CD4-positive, alpha-beta T cell treated with Interleukin-17A for 1 hour (primary cell): ENCODE measurements at places on chromosomes 16 and 17.
A peak's percentile ranks its signal among the peaks of the same experiment; 100 is the strongest.

DNA sequence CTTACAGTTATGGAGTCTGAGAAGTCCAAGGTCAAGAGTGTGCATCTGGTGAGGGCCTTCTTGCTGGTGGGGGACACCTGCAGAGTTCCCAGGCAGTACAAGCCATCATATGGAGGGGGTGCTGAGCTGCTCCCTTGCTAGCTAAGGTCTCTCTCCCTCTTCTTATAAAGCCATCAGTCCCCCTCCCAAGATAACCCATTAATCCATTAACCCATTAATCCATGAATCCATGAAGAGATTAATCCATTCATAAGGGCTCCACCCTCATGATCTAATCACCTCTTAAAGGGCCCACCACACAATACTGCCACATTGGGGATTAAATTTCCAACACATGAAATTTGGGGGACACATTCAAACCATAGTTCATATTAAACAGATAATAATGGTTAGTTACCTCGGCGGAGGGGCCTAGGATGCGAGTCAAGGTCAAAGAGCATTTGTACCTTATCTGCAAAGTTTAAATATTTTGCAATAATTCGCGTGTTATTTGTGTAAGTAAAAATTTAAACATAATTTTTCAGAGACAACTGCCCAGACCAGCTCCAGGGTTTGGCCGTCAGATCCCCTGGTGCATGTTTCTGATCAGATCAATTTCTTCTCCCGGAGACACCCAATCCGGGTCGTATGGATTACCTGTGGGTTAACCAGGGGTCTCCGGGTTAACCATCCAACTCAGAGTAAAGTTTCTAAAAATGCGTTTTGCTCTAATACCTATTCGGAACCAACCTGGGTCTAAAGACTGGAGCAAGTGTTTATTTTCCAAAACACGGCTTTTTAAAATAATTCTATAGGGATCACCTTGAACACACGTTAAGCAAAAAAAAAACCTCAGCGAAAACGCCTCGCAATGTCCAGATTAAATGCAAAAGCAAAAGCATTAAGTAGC lies 740 bp upstream of the POLR3E start:
- no peak for DNase-seq

GRCh38 chr17:5583426-5584382 lies 605 bp downstream of the NLRP1 start:
- DNase-seq = peak; percentile 23

- no peak for DNase-seq
Observed at GRCh38 chr16:86500708-86501510, 9.4 kb upstream of the FOXF1 start.

DNA sequence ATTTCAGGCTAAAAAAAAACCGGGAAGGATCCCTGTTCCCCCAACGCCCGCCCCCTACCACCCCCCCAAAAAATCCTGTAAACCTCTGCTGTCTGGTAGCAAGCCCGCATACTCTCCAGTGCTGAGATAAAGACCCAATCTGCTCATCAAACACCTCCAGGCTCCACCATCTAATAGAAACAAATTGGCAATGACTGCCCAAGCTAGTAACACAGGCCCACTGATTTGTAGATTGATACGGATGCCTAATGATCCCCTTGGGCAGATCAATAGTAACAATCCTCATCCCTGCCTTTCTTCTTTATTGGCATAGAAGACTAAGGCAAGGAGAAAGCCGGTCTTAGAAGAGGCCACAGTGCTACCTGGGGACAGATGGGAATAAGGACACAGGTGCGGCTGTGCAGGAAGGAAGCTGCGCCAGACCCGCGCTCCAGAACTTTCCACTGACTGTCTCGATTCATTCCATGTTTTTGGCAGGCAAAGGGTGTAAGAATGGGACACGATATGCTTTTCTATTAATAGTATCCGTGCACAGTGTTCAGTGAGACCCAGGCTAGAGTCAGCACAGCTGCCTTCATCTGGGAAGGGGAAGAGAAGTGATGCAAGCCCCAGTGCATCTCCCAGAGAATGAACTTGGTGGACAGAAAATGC lies 407.6 kb upstream of the PSMD7 start:
- DNase-seq = no peak

DNA sequence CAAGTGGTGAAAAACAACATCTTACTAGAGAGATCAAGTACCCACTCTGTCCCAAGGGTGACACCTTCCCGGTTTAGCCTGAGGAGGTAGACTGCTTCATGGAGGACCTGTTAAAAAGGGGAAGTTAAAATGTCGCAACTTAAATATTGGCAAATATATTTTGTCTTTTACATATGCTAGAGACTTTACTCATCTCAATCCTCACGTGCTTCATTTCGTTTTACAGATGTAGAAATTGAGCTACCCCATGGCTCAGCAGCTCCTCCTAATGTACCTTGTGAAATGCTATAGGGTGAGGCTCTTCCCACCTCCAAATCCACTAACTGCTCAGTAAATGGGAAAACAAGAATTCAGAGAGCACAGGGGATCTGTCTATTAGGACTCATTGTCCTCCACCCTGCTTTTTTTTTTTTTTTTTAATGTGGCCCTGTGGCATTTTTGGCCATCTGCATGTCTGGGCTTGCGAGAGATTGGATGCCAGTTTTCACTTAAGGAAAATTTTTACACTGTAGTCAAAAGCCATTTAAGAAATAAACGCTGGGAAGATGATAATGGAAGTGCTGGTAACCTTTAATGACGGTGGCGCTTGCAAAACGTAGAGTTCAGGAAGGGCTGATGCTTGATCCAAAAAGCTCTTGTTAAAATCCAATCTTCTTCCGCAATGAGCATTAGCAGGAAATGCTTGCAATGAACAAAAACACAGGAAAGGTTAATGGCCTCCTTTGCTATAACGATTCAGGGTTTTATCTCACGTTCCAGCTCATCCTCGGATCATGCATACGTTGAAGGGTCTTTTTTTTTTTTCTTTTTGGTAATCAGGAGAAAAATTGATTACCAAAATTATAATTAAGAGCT lies 39.8 kb downstream of the HSBP1 start:
- no peak for DNase-seq

DNA sequence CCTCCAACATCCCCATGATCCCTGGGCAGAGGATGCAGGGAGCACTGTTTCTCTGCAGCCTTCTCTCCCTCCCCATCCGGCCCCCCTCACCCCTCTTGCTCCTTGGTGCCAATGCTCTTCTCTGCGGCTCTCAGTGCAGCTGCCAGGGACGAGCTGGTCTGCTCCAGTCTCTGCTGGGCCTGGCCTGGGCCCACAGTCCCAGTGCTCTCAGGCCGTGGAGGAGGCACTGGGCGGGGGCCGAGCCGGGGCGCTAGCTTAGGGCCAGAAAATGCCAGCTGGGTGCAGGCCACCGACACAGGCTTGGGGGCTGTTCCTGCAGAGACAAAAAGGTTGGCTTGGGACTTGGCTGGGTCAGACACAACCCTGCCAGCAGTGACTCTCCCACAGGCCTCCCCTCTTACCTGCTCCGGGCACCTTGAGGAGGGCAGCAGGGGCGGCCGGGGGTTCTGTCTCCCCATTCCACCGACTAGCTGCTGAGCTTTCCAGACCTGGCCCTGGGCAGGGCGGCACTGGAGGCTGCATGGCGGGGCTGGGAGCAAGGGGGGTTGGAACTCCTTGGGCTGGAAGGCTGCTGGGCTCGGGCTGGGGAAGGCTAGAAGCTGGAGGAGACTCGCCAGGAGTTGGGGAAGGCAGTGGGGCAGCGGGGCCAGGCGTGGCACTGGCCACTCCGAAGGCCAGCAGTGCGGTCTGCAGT lies 13.8 kb downstream of the CASKIN2 start:
- no peak for DNase-seq

DNA sequence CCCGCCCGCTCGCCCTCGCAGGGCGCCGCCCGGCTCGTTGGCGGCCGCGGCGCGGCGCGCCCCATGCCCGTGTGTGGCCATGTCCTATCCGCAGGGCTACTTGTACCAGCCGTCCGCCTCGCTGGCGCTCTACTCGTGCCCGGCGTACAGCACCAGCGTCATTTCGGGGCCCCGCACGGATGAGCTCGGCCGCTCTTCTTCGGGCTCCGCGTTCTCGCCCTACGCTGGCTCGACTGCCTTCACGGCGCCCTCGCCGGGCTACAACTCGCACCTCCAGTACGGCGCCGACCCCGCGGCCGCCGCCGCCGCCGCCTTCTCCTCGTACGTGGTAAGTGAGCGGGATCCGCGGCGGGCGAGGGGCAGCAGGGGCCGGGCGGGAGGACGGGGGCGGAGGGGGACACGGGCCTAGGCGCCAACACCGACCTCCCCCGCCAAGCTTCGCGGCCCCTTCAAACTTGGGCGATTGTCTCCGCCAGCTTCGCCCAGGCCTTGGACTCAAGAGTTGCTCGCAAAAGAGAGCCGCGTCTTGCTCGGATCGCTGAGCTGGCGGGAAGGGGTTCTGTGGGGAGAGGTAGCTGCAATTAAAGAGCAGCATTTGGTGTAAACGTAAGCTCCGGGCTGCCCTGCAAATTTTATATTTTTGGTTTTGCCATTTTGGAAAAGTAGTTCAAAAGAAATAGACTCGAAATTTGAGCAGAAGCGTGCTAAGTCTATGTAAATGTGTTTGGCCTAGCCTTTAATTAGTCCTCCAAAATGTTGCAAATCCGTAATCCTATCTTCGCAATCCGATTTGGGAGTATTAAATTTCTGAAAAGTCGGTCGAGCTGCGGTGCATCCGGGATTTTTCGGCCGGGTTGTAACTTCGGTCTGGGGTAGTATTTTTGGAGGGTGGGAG lies 702 bp downstream of the IRX5 start:
- DNase-seq = no peak

- DNase-seq = no peak
Observed at GRCh38 chr16:67519242-67519641, 9.4 kb upstream of the RIPOR1 start.

DNA sequence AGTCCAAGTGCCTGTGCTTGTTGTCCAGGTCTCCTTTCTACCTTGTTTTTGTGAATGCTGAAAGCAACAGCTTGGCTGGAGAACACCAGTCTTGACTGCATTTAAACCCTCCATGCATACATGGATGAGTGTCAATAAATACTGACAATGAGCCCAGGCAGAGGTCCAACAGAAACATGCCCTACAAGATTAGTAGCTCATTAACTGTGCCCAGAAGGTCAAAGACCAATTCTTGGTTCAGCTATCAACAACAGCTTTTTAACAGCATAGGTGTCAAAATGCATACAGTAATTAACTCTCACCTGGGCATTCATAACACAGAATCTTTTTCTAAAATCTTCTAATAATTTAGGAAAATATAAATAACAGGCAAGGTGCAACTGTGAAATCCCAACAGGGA lies 63.2 kb downstream of the N4BP1 start:
- no peak for DNase-seq

GRCh38 chr16:73126525-73126853 lies 78.6 kb upstream of the ZFHX3 start:
- no peak for DNase-seq

- no peak for DNase-seq
Observed at GRCh38 chr17:4327606-4328005, 38.9 kb downstream of the UBE2G1 start.
